ENCODE measurements at places on chromosomes 3 and 15.

GRCh38 chr15:72994534-72995177 is 57.6 kb upstream of the NEO1 start:
- DNase-seq, result no peak

- no peak for DNase-seq
Observed at GRCh38 chr3:59289831-59290230, 240.0 kb upstream of the CFAP20DC start.

- no peak for DNase-seq
Observed at GRCh38 chr3:161999846-162000245, 503.2 kb downstream of the OTOL1 start.

DNA sequence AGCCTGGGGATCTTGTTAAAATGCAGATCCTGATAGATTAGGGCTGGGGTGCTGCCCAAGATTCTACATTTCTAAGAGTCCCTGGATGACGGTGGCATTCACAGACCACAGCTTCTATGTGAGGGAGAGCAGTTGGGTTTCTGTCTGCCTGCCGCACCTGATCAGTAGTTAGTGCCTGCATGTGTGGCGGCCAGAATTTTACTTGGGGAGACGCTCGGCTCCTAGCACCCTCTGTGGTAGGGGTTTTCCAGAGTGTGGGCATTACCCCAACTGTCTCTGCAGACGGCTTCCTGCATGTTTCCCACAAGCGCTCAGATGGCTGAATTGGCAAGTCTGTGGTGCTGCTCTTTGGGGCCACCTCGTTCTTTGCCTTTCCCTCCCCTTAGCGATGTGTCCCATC is 8.3 kb downstream of the GHRL start:
- DNase-seq, result peak; percentile 19

DNA sequence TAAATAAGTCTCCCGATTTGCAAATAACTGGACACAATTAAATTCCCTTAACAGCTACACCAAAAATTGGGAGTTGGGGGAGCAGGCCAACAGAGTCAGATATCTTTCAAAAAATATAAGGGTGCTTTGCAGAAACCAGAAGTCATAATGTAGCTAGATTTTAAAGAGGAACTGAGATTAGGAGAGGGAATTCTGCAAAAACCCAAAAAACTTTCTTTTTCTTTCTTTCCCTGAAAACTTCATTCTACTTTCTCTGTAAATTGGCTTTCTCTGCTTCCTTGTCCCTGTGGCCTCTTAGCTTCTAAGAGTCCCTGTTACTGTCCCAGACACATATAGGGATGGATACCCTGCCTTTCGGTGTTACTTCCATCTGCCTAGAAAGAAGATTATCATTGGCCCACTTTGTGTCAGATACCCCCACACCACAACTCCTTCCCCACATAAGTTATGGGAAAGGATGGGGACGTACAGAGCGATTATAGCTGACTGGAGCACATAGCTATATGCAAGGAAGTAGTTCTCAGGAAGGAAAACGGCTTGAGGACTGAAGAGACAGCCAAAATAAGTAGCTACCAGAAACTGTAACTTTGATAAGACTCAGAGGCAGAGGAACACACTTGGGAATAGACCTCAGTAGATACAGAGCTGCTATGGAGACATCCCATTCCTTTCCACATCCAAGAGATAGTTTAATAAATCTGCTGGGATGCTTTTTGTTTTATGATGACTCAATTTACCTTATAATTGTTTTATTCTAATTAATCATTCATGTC is 129.1 kb upstream of the TGFBR2 start:
- no peak for DNase-seq

DNA sequence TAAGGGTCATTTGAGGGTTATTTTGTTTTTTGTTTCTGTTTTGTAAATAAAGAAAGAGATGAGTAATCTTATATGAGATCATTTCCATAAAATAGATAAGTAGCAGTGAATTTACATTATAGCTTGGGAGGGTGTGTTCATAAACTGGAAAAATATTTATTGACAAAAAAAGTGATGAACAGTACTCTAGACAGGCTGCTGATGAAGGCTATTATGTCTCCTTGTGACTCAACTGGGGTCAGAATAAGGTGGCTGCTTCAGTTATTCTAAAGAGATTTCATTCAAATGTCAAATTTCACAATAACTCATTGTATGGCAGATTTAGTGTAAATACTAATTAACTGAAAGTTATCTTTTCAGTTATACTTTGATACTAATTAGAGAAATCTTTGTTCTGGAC is 251.1 kb upstream of the CMC1 start:
- DNase-seq, result no peak

- DNase-seq, result no peak
Observed at GRCh38 chr15:81105545-81105944, 28.5 kb upstream of the CFAP161 start.

- no peak for DNase-seq
Observed at GRCh38 chr3:40719660-40720287, 195.0 kb downstream of the ZNF621 start.

GRCh38 chr15:101242160-101242998 is 9.5 kb downstream of the CHSY1 start:
- peak; percentile 25 for DNase-seq

- DNase-seq, result no peak
Observed at GRCh38 chr3:120451272-120451761, 525 bp upstream of the FSTL1 start.

- no peak for DNase-seq
Observed at GRCh38 chr15:68503213-68503612, 71.2 kb upstream of the ITGA11 start.

DNA sequence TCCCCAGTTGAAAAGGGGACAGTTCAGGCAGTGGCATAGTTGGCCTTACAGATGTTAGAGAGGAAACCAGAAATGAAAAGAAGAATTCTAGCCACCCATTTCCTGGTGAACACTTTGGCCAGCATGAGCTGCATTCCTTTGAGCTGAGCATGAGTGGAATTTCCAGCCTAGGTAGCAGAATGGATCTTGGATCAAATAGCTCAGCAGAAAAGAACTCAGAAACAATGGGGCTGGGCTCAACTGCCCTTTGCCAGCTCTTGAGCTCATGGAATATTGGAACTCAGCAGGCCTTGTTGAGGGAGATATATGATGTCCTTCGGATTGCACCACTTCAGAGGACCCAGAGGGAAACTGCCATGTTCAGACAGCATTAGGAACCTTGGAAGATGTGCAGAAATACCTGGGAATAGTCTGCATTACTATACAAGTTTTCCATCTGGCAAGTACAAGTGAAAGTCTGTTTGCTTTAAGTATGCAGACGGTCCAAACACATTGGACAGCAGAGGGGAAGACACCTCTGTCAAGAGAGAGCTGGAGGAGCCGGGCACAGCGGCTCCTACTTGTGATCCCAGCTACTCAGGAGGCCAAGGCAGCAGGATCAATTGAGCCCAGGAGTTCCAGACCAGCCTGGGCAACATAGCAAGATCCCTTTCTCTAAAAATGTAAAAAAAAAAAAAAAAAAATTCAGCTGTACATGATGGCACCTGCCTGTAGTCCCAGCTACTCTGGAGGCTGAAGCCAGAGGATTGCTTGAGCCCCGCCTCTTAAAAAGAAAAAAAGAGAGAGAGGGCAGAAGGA is 3.1 kb upstream of the CDV3 start:
- no peak for DNase-seq

- no peak for DNase-seq
Observed at GRCh38 chr15:70470556-70471191, 292.7 kb downstream of the UACA start.

DNA sequence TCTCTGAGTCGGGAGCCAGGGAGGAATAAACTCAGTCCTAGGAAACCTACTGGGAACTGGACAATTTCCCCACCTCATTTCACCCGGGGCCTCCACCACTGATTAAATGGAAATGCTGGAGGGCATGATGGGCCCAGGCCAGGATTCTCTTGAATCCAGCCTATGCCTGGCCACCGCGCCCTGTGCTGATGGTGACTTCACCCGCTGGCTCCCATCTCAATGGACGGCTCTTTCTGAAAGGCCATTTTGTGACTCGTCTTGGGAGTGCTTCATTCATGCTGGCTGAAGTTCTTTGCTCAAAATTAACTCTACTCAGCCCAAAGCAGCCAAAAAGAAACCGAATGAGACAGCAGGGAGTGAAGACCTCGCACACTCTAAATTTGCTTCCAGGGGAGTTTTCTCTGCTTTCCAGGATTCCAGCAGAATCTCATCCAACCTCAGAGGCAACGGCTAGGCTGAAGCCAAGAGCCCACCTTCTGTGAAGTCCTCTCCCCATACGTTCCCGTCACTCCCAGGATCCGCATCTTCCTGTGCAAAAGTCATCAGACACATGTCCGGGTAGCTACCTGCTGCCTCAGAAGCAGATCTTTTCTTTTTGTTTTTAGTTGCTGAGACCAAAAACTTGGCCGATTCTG is 266.0 kb upstream of the ICE2 start:
- no peak for DNase-seq

DNA sequence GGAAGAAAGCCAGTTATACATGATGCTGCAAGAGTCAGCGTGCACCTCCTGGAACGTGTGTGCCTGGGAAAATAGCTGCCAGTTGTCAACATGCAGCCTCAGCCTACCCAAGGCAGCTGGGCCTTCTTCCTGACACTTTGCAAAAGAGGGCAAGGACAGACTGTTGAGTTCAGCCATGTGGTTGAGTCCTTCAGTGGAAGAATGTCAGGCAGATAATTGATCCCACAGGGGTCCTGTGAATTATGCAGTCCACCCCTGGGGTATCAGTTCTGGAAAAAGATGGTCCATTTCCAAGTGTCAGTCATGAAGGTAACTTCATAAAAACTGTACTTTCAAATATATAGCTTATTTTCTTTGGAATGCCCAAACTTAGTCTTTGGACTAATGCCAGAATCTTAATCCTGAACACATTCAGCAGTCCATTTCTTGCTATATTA is 79.6 kb downstream of the ARNT2 start:
- no peak for DNase-seq
